ENCODE measurements at places on chromosomes 3 and 15.

- DNase-seq, result no peak
These were observed 4.8 kb upstream of the CAMP start for GRCh38 chr3:48218537-48218936.

DNA sequence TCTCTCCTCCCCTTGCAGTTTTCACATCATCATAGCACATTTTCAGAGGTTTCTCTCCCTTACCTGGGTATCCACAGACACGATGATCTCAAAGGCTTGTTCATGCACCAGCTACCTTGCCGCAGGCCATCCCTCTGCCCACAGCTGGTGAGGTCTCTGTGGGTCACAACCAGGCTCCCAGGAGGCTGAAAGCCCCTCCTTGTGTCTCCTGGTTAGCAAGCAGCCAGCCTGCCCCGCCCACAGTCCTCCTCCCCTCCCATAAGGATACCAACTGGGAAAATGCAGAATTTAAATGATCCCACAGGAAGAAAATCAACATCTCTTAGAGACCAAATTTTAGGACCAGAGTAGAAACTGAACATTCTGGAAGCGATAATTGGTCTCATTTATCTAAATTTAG, 213.5 kb upstream of the PPP2R3A start:
- DNase-seq, result no peak

- DNase-seq, result no peak
These were observed 19.2 kb downstream of the DZIP3 start for GRCh38 chr3:108608750-108609149.

DNA sequence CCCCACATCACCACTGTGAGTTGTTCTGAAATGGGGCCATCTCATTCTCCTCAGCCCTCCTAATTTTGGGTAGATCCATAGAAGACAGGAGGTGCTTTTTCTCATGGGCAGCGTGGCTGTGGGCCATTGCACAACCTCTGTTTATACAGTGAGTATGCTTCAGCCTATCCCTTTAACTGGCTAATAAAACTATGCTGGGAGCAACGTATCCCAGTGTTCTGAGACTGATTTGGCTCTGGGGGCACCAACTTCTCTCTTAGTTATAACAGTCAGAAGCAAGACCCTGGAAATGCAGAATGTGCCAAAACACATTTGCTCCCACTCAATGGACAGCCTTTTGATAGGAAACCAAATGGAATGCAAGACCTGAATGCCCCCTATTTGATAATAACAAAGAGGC, 97.1 kb upstream of the ICE2 start:
- DNase-seq, result no peak

- no peak for DNase-seq
These were observed 32.1 kb downstream of the BUB1B start for GRCh38 chr15:40192942-40193341.

DNA sequence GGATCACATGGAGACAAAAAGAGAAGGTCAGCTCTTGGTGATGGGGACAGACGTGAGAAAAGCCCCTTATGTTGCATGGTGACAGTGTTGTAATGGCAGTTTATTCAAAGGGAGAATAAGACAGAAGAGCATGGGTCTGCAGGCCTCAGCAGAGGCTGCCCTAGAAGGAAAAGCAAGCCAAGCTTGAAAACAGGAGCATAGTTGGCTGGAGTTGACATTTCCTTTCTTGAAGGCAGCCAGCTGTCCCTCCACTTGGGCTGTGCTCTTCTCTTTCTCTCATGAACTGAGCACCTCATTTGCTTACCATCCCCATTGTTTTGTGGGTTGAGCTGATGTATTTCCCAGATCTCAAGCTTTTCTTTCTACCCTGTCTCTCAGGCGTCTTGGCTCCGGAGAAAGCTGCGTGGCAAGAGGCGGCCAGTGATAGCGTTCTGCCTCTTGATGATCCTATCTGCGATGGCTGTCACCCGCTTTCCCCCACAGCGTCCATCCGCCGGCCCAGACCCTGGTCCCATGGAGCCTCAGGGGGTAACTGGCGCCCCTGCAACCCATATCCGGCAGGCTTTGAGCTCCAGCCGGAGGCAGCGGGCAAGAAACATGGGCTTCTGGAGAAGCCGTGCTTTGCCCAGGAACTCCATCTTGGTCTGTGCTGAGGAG, 52.9 kb downstream of the GASK1A start:
- no peak for DNase-seq

- DNase-seq, result no peak
These were observed 492.7 kb upstream of the THBS1 start for GRCh38 chr15:39088156-39088555.

DNA sequence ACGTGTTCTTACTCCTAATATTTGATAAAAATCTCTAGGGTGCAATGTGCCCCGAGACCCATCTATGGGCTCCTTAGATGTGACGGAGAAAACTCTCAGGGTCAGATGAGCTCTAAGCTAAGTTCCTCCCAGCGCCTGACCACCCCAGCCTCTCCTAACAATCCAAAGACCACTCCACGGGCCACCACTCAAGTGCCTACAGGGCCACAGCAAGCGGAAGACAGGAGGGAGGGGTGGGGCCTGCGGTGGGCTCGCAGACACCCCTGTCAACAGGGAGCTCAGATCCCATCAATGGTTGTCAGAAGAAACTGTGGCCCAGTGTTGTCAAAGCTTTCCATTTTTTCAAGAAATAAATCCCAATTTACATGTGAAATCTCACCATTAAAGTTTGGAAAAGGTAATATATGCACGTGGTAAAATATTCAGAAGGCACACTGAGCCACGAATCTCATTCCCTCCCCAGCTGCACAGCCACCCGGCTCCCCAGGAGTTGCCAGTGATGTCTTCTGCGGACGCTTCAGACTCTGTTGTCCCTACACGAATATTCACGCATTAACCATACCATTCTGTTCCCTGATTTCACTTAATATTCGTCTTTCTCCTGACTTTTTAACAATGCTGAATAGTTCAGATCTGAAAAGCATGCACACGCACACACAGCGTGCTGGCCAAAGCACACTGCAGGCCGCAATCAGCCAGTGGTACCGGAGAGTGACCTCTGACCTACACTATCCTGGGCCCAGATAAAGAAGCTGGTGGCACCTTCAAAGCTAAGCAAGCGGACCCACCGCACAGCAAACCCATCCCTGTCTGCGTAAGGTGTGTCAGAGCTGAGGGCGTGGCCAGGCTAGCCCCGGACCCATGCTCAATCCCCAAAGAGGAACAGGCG, 19.1 kb downstream of the TNK2 start:
- DNase-seq, result no peak

GRCh38 chr3:3145831-3146230, 19.1 kb downstream of the TRNT1 start:
- DNase-seq, result no peak

- DNase-seq, result no peak
These were observed 12.8 kb upstream of the CSRNP1 start for GRCh38 chr3:39166134-39166710.

DNA sequence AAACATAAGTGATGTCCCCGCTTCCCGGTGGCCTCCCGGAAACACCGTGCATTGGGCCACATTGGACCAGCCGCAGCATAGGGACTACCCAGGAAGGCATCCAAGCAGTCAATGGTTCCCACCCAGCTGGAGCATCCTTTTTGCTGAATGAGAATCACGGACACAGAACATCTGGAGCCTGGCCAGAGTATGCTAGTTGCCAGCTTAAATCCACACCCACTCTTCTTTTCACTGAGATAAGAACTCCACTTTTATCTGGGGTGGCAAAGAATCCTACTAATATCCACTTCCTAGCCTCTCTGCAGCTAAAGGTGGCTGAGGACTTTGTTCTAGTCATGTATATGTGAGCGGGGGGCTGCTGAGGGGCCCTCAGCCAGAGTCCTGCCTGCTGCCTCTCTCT, 95.2 kb upstream of the PLXNA1 start:
- no peak for DNase-seq

- DNase-seq, result no peak
These were observed 66.9 kb downstream of the SEMA5B start for GRCh38 chr3:122960652-122961051.

- no peak for DNase-seq
These were observed 252.8 kb downstream of the IGSF11 start for GRCh38 chr3:118781839-118782238.

DNA sequence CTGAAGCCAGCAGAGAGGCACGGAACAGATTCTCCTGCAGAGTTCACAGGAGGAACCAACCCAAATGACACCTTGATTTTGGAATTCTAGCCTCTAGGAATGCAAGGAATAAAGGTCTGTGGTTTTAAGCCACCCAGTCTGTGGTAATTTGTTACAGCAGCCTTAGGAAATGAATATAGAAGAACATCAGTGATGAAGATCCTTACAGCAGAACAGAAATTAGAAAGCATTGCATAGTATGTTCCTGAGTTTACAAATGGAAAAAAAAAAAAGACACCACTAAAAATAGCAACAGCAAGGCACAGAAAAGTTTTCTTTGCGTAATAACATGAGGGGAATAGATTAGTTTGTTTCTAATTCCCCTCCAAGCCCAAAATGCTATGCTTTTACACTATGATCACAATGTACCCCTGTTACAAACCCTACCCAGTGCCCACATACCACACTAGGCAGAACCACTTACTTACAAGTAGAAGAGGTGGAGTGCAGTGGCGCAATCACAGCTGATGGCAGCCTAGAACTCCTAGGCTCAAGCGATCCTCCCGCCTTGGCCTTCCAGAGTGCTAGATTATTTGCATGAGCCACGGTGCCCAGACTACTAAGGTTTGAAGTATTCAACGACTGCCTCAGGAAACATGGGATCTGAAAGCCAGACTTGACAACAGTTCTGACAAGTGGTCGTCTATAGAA, 84.3 kb downstream of the SHQ1 start:
- no peak for DNase-seq

- DNase-seq, result no peak
These were observed 43.2 kb upstream of the FGD5 start for GRCh38 chr3:14775563-14775962.

DNA sequence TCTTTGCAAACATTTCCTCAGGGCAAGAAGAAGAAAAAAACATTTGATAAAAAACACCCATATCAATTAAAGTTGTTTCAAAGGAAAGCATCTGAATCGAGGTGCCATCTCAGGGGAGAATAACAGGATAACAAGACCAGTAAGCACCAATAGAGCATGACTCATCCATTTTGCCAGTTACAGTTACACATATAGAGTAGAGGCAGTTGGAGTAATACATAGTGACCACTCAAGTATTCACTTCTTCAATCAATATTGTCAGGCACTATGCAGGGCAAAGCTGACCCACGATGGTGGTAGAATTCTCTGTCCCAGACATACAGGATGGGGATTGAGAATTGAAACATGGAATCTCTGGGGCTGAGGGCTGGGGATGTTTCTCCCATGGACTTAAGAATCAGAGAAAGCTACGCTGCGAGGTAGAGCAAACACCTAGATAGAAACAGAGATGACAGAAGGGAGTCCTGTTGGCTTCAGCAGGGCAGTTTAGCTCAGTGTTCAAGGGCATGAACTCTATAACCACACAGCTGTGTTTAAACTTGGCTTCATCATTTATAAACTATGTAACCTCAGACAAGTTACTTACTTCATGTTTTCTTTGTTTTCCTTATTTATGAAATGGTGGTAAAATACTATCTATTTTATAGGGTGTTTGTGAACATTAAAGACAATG, 186.4 kb upstream of the NANOGP8 start:
- no peak for DNase-seq

- no peak for DNase-seq
These were observed 25.2 kb upstream of the CCK start for GRCh38 chr3:42290966-42291714.

Data from stimulated activated CD4-positive, alpha-beta T cell treated with anti-CD3 and anti-CD28 coated beads, Interleukin-1b, Interleukin-23, amount 100 ng/mL, for 48 hours (primary cell).